Ovary (tissue), 10 donors: ENCODE measurements at places on chromosomes 3 and 15.

DNA sequence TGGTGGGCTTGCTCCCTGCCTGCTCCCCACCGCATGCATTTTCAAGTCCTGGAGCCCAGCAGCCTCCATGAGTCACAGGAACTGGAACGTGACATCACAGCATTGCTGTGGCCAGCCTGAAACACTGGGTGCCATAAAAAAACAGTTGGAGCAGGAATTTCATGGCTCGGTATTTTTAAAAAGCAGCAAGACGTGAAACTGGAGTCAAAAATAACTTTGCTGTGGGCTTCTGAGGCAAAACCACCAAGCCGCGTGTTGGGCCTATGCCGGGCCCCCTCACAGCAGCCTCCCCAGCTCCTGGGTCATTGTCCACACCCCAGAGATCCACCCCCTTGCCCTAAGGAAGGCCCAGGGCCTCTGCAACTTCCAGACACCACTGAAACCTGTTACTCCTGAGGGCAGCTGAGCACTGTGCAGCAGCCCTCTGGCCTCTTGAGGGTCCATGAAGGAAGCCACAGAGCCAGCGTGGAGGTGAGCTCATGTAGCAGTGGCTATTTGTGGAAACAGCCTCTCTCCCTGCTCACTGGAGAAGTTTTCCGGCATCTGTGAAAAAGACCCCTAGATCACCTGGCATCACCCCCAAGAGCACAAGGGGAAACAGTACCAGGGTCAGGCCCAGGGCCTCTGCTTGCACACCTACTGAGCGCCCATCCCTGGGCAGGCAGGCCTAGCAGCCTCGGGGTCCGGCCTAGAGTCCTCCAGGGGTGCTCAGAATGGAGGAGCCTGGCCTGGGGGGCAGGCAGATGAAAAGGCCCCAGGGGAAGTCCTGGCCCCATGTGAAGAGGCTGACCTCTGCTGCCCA lies 34.0 kb upstream of the DUSP7 start:
- DNase-seq = peak; percentile 17

DNA sequence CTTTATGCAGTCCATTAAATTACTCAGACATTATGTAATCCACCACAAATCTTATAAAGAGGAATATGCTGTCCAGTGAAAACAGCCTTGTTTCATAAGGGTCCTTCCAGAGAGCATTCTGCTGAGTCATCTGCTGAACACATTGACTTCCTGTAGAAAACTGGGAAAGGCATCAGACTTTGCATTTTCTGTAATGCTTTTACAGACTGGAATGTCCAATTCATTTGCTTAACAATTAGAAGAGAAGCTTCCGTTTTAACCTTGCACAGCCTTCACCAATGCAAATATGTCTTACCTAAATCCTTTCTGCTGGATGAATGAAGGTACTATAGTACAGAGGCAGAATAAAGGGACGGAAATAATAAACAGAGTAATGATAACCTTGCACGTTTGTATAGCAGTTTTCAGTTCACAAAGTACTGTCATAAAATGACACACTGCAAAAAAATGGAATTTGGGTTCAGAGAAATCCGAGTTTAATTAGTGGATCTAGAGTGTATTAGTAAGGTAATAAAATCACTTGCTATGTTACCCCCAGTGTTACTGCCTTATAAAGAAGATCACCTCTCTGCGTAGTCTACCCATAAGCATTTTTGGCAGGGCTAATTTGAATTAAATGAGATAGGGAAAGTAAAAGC lies 301.5 kb downstream of the PYDC2 start:
- DNase-seq = no peak

- DNase-seq = peak; percentile 74
Observed at GRCh38 chr3:14439501-14440167, 37.2 kb downstream of the SLC6A6 start.

- no peak for DNase-seq
Observed at GRCh38 chr3:134839990-134840389, 44.9 kb downstream of the EPHB1 start.

DNA sequence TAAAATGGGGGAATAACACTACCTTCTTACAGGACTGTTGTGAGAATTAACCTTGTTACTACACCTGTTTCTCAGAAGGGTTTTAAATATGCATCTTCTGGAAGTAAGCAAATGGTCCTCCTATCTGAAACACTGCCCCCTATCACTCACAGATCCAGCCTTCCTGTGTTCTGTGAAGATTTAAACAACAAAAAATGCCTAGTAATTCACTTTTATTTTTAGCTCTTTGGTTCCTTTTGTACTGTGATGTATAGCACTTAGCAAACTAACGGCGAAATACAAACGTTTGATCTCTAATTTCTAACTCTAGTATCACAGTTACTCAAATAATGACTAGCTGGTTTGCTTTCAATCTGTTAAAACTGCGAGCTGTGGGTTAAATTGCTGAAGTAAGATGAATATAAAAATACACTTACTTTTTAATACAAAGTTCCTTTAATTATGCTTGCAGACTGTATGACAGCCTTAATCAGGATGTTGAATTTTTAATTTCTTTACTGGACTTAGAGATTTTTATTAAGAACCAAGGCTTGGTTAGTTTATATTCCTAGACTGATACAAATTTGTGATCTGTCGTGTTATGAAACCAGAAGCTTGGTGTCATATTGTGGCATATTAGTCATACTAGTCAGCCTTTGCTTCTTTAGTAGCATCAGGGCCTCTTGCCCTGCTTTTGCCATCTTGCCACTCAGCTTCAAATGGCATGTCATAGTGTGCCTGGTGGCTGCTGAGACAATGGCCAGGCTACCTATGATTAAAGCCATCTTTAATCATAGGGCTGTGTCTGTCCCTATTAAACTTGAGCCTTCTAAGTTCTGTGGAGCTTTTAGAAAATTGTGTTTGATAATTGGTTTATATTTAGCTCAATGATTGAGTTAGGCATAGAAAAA lies 9.2 kb downstream of the EIF3J start:
- DNase-seq = no peak

GRCh38 chr15:71777216-71777943 lies 33.0 kb upstream of the NR2E3 start:
- no peak for DNase-seq

GRCh38 chr3:71469138-71469435 lies 114.4 kb downstream of the FOXP1 start:
- no peak for DNase-seq

DNA sequence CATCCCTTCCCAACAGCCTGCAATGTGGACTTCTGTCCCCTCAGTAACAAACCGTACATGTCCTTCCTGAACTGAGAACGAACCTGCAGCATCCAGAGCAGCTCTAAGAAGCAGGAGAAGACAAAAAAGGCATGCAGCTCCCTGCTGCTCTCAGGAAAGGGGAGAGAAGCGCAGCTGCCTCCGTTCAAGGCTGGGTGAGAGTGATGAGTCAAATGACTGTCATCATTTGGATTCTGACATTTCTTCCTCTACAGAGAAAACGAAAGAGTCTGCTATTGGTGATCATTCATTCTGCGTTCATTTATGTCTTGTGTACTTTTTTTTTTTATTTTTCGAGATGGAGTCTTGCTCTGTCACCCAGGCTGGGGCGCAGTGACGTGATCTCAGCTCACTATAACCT lies 677.8 kb downstream of the FHIT start:
- no peak for DNase-seq
